ENCODE measurements at places on chromosomes 4 and X.

- no peak for DNase-seq
Observed at GRCh38 chr4:119498527-119498926, 130.1 kb downstream of the PDE5A start.

- no peak for DNase-seq
Observed at GRCh38 chrX:135425026-135425965, 3.6 kb downstream of the SMIM10L2A start.

DNA sequence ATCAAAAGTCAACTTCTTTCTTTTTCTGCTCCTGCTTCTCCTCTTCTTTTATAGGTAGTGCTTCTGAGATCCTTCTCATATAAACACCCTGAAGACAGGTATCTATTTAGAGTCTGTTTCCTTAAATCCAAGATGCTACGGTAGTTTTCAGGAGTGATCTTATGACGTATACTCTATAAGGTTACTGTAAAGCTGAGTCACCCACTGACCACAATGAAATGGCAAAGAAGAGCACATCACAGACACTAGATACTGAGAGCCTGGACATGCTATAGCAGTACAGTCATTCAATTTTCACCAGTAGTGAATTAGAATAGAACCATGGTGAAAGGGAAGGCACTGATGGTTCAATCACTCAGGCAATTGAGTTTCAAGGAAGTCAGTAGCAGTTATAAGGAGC lies 412.5 kb downstream of the ADAM29 start:
- no peak for DNase-seq

- peak; percentile 28 for DNase-seq
Observed at GRCh38 chrX:154541896-154542722, 4.5 kb downstream of the G6PD start.

GRCh38 chr4:15396157-15396800 lies 31.6 kb upstream of the C1QTNF7 start:
- DNase-seq, result peak; percentile 51

GRCh38 chr4:118307643-118308042 lies 45.2 kb downstream of the PRSS12 start:
- DNase-seq, result no peak

GRCh38 chr4:48588230-48589097 lies 98.4 kb downstream of the ZAR1 start:
- DNase-seq, result no peak

GRCh38 chrX:103498786-103499185 lies 20.5 kb downstream of the RAB40A start:
- no peak for DNase-seq
